Stimulated activated CD8-positive, alpha-beta memory T cell treated with anti-CD3 and anti-CD28 coated beads, Interleukin-2, amount 100 ng/mL, for 1 hour (primary cell): ENCODE measurements at places on chromosomes 7 and 10.

- no peak for DNase-seq
These were observed 26.0 kb upstream of the ITGA8 start for GRCh38 chr10:15745751-15746150.

DNA sequence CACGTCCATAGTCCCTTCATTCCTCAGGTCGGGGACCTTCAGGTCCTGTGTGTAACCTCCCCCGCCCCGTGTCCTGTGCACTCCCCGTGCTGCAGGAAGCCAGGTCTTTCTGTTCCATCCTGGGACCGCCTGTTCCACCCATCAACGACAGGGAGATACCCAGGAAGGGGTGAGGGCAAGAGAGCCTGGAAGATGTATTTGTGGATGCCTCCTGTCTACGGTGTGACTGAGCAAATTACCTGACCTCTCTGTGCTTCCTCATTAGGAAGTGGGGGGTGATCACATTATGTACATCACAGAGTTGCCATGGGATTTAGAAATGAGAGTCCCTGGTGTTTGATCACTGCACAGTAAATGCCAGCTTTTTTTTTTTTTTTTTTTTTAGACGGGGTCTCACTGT lies 46.3 kb downstream of the GRID2IP start:
- no peak for DNase-seq

DNA sequence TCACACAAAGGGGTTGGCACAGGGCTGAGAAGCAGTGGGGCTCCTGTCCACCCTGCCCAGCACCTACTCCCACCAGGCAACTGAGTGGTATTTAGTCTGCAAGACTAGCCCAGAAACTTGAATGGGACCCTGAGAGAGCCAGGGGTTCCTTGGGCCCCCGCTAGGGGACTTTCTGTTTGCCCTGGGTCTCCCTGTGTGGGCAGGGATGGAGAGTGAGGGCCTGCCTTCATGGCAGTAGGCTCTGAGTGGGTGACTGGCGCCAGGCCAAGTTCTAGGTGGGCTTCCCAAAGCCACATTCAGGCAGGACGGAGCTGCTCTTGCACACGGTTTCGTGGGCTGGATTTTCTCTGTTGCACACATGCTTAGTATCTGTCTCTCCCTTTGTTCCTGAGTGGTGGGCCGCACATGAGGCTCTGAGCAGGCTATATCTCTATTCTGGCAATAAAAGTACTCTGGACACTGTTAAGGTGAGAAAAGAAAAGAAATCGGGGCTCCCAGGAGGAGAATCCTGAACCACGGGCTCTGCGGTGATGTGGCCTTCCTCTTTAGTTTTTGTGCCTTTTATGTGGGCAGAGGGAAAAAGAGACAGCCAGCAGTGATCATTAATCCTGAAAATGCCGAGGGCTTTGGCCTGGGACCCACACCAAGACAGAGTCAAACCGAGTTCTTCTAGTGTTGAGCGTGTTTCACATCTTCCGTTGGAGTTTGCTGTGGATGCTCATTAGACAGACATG lies 26.9 kb downstream of the IL2RA start:
- no peak for DNase-seq

GRCh38 chr7:28954946-28955345 lies 3.2 kb downstream of the TRIL start:
- DNase-seq, result no peak

- DNase-seq, result no peak
These were observed 67.1 kb downstream of the WAC start for GRCh38 chr10:28600056-28600455.

GRCh38 chr7:146754385-146754784 lies 637.8 kb downstream of the CNTNAP2 start:
- DNase-seq, result no peak

GRCh38 chr10:53071505-53072125 lies 299.0 kb upstream of the MBL2 start:
- DNase-seq, result no peak

- no peak for DNase-seq
These were observed 857 bp downstream of the INTS15 start for GRCh38 chr7:6590645-6591110.

DNA sequence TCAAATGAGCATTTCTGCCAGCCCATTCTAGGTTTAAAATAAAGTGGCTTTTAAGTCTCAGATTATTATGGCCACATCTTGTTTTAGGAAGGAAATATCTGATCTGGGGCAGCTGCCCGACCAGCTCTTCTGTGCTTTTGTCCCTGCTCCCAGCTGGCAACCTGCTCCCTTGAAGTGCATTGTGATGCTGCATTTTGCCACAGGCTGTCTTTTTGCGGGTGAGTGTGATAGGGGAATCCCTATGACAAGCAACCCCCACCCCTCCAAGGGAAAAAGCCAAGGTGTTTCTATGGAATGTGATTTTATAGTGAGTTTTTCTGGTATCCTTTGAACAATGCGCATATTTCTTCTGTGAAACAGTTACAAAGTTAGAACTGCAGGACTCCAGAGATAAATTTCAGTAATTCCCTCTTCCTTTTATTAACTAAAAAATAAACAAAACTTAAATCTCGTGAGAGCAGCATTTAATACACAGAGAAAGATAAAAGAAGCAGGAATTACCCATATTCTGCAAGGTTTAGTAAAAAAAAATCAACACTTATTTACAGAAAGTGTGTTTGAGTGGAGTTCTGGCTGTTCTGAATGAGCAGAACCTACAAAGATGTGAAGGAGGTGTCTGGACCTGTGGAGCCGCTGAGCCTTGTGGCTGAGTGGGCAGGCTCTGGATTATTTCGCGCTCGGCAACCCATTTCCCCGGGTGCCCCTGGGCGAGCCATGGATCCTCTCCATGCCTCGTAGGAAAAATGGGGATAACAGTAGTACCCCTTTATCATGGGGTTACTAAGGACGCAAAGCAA lies 10.1 kb upstream of the HPS1 start:
- DNase-seq, result no peak

- no peak for DNase-seq
These were observed 24.5 kb upstream of the EEPD1 start for GRCh38 chr7:36128448-36129047.

DNA sequence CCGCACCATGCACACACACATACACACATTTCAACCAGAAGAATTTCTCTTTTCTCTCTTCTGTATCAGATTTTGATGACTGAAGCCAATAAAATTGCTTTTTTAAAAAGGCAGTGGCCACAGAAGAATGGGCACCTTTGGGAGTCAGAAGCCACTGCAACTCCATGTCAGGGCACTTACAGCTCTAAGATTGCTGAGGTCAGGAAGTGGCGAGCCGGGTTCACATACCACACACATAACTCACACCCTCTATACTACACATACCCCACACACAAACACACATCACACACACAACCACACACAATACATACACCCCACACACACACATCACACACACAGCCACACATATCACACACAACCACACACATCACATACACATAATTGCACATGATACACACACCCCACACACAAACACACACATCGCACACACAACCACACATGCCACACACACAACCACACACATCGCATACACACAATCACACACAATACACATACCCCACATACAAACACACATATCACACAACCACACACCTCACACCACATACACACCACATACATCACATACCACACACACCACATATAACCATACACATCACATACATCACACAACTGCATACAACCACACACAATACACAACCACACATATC lies 31.2 kb downstream of the GPRIN2 start:
- no peak for DNase-seq

DNA sequence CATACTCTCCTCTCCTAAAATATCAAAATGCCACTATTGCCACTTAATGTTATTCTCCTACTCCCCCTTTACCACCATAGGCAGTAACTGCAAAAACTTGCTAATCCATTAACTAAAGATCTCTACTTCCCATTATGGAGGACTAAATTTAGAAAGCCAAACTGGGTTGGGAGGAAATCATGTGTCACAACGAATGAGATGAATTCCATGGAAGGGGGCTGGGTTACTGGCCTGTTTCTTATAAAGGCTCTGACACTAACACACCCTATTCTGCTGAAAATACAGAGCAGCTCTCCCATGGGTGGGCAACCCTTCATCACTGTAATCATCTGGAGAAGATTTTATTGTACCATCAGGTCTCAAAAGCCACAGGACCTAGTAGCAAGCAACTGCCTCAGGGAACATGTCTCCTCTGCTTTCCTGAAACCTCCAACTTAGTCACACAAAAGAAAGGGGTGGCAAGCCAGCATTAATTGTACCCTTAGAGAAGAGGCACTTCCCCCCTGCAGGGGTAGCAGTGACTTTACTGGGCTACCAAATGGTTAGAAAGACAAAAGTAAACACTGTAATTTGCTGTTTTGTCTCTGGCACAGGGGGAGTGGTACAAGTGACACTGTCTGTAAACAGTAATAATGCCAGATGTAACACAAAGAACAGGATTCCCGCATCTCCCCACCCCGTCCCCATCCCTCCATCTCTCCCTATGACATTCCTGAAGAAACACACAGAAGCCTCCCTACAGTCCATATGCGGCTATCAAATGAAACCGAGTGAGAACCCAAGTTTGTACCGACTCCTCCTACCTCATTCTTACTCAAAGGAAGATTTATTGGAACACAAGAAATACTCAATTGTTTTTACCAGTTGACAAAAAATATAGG lies 81.6 kb downstream of the ARMH3 start:
- no peak for DNase-seq
